Right renal pelvis (tissue), 4 donors: ENCODE measurements at places on chromosomes 3 and 15.

DNA sequence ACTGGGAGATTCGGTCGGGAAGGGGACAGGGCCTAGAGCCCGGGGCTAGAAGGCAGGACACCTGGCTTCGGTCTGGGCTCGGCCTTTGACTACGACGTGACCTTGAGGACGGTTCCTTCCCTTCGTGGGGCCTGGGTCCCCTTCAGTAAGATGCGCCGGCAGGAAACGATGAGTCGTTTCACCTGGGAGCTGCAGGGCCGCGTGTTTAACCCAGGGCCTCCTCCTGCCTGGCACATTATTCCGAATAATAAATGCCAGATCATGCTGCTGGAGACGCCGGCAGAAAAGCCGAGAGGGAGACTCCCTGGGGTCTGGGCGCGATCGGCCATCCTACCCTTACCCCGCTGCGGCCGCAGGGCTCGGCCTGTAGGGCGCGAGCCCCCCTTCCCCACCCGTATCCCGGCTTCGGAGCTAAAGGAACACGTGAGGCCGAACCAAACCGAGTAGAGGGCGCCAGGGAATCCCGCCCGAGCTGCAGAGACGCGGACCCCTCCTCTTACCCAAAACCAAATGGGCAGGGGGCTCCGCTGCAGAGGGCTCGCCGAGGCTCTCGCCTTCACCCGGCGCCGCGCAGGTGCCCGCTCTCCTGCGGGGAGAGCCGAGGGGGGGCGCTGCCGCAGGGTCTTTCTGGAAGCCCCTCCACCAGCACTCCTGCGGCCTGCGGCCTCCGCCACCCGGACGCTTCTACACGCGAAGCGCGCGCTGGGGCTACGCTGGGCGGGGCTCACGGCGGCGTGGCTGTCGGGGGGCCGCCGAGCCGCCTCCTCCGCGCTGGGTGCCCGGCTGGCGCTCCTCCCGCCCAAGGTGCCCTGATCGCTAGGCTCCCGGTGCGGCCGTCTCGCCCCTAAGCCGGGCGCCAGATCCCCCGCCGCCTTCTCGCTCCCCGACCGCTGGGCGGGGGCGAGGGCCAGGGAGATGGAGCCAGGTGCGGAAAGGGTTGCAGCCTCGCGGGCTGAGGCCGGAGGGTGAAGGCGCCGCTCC, at the start of gene BDH1:
BDH1 (minus strand) TSS at position 688 of the 981 bp plus-strand sequence. CDS start 9,525 bp downstream, outside the sequence.
- no peak for DNase-seq

DNA sequence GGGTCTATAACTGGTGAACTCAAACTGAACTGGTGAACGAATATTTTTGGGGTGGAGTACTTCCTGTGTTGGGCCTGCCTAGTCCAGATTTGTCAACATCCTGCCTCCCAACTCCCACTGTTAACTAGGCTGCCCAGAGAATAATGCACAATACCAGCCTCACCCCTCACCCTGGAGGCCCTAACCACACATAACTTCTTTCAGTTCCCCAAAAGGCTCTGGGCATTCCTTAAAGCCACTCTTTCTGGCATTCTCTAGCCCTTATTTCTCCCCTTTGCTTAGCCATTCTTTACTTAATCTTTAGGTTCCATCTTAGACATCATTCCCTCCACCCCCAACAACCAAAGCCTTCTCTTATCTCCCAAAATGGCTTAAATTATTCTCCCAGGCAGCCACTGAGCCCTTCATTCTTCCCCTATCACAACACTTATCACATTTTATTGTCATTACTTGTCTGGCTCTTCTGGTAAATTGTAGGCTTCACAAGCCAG, 9.1 kb upstream of the SEC11A start:
- no peak for DNase-seq

DNA sequence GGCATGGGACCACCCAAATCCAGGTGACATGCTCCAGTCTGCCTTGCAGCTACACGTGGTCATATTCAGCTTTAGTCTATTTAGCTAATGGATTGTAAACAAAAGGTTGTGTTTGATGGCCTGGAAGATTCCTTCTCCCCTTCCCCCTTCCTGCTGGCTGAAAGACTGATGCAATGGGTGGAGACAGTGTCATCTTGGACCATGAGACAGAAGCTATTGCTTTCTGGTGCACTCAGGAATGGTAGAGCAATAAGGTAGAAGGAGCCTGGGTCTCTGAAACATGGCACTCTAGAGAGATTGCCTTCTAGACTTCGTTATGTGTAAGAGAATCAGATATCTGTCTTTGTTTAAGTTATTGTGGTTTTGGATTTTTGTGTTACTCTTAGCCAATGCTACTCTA, 25.7 kb upstream of the PTX3 start:
- DNase-seq: no peak

DNA sequence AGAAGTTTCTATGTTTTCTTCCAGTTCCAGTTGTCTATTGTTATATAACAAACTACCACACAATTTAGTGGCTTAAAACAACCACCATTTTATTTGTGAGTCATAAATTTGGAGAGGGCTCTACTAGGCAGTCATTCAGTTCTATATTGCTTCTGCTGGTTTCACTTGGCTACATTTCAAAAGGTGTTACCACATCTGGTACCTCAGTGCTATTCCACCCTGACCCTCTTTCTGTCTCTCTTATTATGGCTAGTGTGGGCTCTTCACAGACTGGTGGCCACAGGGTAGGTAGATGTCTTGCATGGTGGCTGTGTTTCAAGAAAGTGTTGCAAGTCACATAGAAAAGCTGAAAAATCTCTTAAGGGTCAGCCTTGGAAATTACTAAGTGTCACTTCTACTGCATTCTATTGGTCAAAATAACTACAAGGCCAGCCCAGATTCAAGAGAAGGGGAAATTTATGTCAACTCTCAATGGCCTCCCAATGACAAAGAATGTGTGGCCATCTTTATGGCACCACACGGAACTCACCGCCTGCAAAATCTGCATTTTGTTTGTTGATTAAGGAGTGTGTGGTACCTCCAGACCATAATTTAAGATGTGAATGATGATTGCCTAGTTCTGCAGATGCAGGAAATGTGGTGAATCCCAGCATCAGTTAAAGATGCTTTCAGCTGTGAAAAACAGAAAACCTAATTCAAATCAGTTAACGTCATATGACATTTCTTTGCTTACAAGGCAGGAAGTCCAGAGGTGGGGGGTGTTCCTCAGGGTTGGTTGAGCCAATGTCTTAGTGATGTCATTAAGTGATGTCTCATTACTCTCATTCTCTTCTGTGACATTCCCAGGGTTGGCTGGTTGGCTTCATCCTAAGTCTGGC, 105.8 kb upstream of the RASGRP1 start:
- no peak for DNase-seq

DNA sequence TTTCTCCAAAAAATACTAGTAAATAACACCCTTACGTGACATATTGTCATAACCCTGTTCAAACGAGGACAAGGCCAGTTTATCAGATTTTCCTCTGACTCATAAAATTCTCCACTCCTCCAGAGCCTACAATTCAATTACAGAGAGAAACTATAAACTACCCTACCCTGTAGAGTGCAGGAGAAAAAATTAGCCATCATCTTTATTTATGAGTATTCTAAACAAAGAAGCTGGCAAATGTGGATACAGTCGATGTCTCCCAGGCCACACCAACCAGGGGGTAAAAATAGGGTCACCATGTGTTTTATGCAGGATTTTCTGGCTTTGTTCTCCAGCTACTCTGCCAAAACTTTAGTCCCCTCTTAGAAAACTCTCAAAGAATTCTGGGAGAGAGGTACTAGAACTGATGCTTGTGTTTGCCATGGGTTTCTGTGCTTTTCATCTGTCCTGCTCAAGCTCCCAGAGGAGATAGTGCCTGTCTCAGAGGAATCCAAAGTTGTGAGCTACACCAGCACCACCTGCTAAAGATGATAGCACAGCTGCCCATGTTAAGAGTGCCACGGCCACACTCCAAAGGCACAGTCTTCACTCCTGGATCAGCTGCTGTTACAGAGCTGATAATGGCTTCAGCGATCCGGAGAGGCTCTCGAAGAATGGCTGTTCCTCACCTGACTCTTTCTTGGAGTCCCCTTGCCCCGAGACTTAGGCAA, 150.2 kb downstream of the IMPG2 start:
- DNase-seq: no peak

- DNase-seq: no peak
Measured at GRCh38 chr3:60582288-60582687, 669.0 kb downstream of the FHIT start.

- no peak for DNase-seq
Measured at GRCh38 chr3:10729439-10729838, 86.6 kb upstream of the SLC6A11 start.

DNA sequence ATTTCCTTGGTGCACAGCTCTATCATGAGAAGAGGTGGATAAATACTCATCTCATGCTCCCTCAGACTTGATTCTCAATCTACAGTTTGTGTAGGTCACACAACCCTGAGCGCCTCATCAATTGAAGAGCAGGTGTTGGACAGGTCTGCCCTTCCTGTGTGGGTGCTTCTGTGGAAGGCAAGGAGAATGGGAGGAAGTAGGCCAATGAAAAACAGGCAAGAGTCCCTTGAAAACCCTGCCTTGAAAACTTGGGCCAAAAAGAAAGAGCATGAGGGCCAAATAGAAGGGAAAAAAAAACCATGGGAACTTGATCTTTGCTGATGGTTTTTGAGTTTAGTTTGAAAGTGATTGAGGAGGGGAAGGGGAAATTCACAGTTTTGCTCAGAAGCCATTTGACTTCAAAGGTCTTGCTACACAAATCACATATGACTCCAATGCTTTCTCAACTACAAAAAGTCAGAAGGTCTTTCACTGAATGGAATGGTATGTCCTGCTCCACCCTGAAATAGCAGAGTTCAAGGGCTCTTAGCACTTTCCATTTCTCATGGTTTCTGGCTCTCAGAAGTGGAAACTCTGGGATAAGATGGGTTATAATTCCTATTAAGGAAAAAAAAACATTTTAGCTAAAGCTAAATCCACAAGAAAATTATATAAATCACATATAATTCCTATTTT, 37.2 kb upstream of the TM4SF1 start:
- no peak for DNase-seq

DNA sequence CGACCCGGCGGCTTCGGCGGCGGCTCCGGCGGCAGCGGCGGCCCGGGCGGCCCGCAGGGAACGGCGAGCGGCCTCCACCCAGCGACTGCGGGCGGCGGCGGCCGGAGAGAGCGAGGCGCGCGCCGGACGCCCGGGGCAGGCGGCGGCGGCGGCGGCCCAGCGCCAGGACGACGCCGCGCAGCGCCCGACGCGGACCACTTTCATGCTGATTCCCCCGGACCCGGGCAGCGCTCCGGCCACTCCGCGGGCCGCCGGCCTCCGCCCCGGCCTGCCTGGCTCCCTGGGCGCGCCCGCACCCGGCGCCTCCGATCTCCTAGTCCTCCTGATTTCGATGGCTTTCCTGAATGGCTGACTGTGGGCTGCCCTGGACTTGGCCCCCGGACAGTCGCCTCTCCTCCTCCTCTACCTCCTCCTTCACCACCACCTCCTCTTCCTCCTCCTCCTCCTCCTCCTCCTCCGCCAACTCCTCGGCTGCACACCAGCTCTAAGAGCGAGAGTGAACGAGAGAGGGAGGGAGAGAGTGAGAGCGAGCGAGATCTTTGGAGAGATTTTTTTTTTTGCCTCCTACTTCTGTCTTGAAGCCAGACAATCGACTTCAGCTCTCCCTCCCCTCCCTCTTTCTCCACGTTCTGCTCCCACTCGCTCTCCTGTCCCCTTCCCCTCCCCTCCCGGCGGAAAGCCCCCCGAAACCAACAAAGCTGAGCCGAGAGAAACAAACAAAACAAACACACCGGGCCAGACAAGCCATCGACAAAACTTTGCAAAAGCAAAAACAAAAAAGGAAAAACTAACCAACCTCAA, 844 bp downstream of the NR2F2 start:
- DNase-seq: no peak

- no peak for DNase-seq
Measured at GRCh38 chr3:100532411-100532810, 40.0 kb downstream of the TMEM45A start.

DNA sequence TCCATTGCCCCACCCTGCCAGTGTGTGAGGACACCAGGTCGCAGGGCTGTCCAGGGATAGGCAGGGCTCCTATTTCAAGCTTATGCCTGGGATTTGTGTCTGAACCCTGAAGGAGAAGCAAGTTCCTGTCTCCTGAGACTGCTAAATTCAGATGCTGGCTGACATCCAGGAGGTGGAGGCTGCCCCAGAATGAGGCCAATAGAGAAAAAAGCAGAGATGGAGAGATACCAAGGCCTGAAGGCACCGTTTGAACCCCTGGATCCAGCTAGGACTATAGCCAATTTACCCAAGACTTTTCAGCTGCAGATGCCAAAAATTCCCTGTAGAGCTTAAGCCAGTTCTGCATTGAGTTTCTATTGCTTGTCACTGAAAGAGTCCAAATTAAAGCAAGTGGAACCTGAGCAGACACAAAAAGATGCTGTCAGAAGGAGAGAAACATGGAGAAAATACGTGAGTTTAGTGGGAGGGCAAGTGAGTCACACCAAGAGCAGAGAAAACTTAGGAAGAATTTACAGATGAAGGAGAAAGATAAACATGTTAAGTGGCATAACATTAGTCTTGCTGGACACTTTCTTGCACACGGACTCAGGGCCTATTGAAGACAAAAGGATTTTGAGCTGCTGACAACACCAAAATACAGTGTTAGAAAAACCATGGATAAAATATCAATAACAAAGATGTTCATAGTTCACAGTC, 148.6 kb downstream of the CNTN3 start:
- no peak for DNase-seq

- no peak for DNase-seq
Measured at GRCh38 chr3:74106925-74107324, 482.2 kb upstream of the PDZRN3 start.

DNA sequence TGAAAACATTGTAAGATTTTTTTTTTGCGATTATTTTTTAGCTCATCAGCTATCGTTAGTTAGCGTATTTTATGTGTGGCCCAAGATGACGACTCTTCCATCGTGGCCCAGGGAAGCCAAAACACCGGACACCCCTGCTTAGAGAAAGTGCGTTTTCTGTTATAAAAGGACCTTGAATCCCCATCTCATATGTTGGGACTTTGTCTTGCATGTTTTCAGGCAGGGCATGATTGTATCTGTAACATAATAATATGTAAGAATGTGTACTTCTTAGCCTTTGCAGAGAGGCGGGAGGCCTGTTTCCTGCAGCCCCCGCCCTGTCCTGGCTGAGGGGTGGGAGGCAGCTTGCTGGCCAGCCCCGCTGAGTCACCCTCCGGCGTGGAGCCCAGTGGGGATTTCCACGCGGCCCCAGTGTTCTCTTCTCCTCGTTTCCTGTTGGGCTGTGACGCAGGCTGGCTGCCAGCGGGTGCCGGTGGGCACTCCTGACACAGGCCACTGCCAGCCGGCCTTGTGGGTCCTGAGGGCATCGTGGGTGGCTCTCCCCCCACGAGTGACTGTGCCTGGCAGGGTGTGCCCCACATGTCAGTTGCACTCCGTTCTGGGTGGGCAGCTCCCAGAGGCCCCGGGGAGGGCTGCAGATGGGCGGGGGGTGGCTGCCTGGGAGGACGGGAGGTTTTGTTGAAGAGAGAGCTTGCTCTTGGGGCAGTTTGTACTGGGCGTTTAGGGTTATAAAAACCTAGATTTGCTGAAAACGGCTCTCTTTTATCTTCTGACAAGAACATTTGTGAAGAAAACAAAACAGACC, 55.6 kb downstream of the SMAD3 start:
- DNase-seq: no peak

- no peak for DNase-seq
Measured at GRCh38 chr3:108485146-108485545, 25.2 kb downstream of the MYH15 start.
